A549 treated with ZK216348 at 1 μM for 4 hours (cell line): ENCODE measurements at places on chromosomes 13 and 19. TPM values are rescaled to one million over a fixed set of nuclear protein-coding genes. Genes with fewer than 3 reads are reported as not detected.

The CD70 gene
- total RNA-seq, result 10.6 to 27.7 TPM (median 22.0 TPM) in 5 replicates

The KLK4 gene
- 0.41 TPM in 1 of 5 replicates, not detected in the others for total RNA-seq

The FBN3 gene
- total RNA-seq, result not detected in 5 replicates

The APOC4 gene
- total RNA-seq, result not detected in 5 replicates

The ALKBH6 gene
- total RNA-seq, result 22.9 to 29.8 TPM (median 26.6 TPM) in 5 replicates

The GJB6 gene
- total RNA-seq, result not detected in 5 replicates

The TMEM150B gene
- total RNA-seq, result not detected in 5 replicates

The ATP8A2 gene
- not detected in 5 replicates for total RNA-seq

The CBY2 gene
- total RNA-seq, result not detected in 5 replicates

The KL gene
- 0.07 TPM in 1 of 5 replicates, not detected in the others for total RNA-seq

The MUC16 gene
- under 0.01 to 0.09 TPM (median 0.06 TPM) in 4 of 5 replicates, not detected in the other for total RNA-seq

The ZNF880 gene
- 0.16 to 1.8 TPM (median 0.70 TPM) in 5 replicates for total RNA-seq

The CYSLTR2 gene
- total RNA-seq, result not detected in 5 replicates

The KCNRG gene
- 0.41 to 1.0 TPM (median 0.59 TPM) in 5 replicates for total RNA-seq

The CEACAM8 gene
- not detected in 5 replicates for total RNA-seq

The OR7C1 gene
- not detected in 5 replicates for total RNA-seq

The B3GLCT gene
- total RNA-seq, result 3.7 to 5.9 TPM (median 5.0 TPM) in 5 replicates

The LRG1 gene
- total RNA-seq, result 0.08 to 0.21 TPM (median 0.09 TPM) in 3 of 5 replicates, not detected in the others

The GRIK5 gene
- total RNA-seq, result 0.21 to 1.0 TPM (median 0.60 TPM) in 5 replicates

The PRR20E gene
- not detected in 5 replicates for total RNA-seq

The FGF9 gene
- 0.07 TPM in 1 of 5 replicates, not detected in the others for total RNA-seq

The COMP gene
- 0.09 to 0.15 TPM (median 0.12 TPM) in 4 of 5 replicates, not detected in the other for total RNA-seq

The MTUS2 gene
- total RNA-seq, result 0.04 to 0.05 TPM in 2 of 5 replicates, not detected in the others

The PDX1 gene
- total RNA-seq, result 0.05 to 0.09 TPM in 2 of 5 replicates, not detected in the others

The CEACAM3 gene
- total RNA-seq, result not detected in 5 replicates

The PIAS4 gene
- 13.4 to 17.1 TPM (median 14.3 TPM) in 5 replicates for total RNA-seq

The HNRNPA1L2 gene
- total RNA-seq, result 4.8 to 8.0 TPM (median 5.6 TPM) in 5 replicates
